CD4-positive, alpha-beta T cell treated with Interleukin-15 for 4 hours (primary cell): ENCODE measurements at places on chromosomes 6 and 20.
A peak's percentile ranks its signal among the peaks of the same experiment; 100 is the strongest.

DNA sequence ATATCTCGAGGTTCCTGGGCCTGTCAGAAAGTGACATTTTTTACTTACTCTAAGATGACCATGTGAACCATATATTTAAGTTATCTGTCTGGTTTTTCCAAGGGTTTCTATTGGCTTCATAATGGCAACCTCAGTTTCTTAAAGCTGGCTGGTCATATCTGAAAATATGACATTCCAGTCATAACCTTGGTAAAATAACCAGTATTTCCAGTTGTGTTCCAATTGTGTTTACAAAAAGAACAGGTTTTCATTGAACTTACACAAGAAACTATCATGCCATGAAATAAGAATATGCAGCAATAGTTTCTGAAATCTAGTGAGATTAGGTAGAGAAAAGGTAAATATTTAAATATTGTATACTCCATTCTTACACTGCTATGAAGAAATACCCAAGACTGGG, 61.7 kb upstream of the HMGN3 start:
- DNase-seq: no peak

DNA sequence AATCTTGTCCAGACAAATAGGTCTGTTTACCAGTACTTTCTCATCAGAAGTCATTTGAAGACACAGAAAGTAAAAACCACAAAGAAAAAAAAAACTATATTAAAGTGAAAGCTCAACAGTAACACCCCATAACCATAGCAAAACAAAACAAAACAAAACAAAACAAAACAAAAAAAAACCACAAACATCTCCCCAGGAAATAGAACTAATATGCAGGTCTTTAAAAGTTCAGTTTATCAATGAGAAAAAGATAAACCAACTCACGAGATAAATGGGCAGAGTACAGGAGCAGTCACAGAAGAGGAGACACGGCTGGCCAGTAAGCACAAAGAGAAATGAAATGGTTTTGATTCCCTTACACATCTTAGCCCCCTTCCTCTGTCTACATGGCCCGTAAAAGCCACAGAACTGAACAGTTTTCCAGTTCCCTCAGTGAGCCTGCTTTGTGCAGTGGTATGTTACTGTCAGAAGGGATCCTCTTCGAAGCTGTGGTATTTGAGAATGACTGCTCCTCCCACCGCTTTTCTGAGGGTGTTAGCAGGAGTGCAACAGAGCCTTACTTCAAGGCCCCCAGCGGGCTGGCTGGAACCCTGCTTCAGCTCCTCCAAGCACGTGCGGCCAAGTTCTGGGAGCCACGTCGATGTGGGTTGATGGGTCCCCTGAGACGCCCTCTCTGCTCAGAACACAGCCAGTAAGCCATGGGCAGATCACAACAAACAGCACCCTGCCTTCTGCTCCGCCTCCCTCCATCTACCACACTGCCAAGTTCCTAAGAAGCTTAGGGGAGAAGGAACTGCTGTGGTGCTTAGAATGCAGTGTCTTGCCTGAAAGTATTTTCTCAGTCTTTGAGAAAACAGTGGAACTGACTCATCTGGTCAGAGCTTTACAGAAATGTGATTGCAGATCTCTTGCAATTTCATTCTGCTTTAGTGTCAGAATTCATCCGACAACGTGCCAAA, 14.0 kb downstream of the UST start:
- DNase-seq: peak; percentile 42

GRCh38 chr6:160871320-160871719, 120.2 kb upstream of the MAP3K4 start:
- no peak for DNase-seq

DNA sequence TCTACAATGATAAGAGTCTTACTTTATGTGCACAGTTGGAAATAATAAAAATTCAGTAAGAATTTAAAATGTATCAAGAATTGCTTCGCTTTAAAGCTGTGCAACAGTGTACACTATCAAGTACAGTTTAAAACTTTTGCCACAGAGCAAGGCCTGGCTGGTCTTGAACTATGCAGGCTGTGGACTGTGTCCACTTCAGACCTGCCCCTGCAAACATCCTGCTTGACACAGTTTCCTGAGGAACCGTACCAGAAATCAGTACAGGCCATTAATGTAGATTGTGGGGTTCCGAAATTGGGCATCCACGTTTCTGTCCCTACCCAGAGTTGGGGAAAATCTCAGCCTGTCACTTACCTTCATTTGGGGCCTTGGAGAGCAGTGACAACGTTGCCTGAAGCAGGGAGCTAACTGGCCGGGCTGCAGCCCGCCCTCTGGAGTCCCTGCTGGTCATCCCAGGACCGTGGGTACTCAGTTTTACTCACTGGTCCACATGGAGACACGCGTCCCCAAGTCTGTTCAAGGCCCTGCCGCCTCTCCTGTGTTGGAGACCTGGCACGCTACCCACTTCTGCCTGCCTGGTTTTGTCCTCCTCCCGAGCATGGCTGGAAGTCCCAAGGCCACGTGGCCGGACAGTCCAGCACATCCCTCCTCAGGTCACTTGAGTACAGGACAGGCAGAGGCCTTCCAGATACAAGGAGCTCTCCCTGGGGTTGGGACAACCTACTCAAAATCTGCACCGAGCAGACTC, 8.4 kb downstream of the NINL start:
- no peak for DNase-seq

GRCh38 chr6:3292431-3293197, 33.9 kb downstream of the PSMG4 start:
- DNase-seq: no peak

GRCh38 chr20:57438552-57438951, 47.4 kb downstream of the RBM38 start:
- DNase-seq: no peak

DNA sequence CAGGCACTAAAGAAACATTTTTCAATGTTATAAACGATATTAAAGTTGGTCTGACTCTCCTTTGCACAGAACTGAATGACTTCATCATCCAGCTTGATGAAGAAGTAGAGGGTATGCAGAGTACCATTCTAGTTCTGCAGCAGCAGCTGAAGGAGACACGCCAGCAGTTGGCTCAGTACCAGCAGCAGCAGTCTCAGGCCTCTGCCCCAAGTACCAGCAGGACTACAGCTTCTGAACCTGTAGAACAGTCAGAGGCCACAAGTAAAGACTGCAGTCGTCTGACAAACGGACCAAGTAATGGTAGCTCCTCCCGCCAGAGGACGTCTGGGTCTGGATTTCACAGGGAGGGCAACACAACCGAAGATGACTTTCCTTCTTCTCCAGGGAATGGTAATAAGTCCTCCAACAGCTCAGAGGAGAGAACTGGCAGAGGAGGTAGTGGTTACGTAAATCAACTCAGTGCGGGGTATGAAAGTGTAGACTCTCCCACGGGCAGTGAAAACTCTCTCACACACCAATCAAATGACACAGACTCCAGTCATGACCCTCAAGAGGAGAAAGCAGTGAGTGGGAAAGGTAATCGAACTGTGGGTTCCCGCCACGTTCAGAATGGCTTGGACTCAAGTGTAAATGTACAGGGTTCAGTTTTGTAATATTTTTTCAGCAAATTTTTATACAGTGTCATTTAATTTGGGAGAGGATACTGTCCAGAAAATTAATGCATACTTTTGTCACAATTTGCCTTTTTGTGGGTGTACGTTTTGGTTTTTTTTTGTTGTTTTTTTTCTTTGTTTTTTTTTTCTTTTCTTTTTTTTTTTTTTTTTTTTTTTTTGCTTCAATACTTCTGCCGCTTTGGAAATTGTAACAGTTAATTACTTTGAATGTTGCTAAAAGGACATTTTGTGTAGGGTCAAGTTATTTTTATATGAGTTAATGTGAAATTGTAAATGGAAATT, 6.6 kb upstream of the ACAT2 start:
- no peak for DNase-seq

DNA sequence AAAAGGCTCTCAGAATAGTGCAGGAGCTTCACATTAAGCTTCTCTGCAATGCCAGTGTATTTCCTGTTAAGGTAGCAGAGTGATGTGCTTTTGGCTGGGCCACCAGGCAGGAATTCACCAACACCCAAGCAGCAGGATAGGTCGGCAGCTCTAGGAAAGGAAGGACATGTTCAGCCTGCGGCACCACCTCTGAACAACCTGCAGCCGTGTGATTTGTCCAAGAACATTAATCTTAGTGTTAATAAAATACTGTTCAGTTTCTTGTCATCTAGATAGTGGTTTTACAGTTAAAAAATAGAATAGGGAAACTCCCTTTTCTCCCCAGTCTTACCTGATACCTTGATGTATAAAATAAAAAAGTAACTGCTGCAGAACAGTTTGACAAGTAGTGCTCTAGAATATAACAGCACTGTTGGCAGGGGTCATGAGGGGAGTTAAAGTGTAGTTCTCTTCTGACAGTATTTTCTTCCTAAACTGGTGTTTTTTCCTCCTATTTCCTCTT, 18.8 kb downstream of the ZNF292 start:
- peak; percentile 19 for DNase-seq

DNA sequence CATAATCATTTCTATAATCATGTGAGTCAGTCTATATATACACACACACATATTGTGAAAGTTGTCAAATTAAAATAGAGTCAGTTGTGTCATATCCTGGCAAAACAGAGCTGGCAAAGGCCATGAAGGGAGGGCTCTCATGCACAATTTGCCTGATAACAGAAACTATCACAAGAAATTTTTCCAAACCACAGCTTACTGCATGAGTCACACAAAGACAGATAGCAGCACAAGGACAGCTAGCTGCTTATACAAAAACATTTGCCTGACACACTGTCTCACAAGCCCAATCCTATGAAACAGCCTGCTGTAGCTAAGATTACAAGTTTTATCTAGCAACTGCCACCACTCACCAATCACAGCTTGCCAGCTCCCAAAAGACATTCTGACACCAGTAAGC, 848.5 kb upstream of the MAN1A1 start:
- no peak for DNase-seq

- DNase-seq: no peak
Observed at GRCh38 chr6:127192911-127193541, 73.6 kb upstream of the RNF146 start.

GRCh38 chr6:168127384-168127868, 48.4 kb upstream of the FRMD1 start:
- no peak for DNase-seq

DNA sequence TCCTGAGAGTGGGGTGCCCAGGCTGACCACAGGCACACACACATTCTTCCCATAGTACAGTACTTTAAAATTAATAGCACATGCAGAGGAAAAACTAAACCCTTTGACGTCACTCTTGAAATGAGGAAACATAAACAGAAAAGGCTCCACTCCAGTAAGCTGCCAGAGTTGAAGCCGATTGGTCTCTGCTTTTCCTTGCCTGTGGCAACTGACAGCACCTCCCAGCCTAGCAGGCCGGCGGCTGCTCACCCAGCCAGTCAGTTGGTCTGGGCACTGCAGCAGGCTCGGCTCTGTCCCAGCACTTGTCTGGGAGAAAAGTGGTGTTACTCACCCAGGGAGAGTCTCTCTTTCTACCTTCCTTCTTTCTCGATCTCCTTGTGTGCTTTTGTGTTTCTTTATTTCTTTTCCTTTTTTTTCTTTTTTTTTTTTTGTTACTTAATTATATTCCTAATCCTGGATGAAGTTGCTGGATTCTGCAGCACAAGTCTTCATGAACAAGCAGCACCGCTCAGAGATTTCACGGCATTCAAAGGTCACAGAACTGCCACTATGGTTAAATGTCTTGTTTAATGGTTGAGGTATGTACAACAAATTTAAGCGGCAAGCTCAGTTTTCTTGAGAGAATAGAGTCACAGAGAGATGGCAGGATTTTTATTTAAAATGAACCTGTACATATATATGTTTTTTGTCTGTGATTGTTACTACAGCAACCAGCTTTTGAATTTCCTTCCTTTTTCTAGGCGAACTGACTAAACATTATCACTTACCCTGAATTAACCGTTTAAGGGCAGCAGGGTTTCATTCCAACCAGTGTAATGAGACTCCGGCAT, at the start of gene PDE7B:
PDE7B (plus strand) TSS at position 260 of the 830 bp plus-strand sequence.
- DNase-seq: peak; percentile 16

- DNase-seq: no peak
Observed at GRCh38 chr6:159982731-159983506, 14.0 kb downstream of the IGF2R start.

DNA sequence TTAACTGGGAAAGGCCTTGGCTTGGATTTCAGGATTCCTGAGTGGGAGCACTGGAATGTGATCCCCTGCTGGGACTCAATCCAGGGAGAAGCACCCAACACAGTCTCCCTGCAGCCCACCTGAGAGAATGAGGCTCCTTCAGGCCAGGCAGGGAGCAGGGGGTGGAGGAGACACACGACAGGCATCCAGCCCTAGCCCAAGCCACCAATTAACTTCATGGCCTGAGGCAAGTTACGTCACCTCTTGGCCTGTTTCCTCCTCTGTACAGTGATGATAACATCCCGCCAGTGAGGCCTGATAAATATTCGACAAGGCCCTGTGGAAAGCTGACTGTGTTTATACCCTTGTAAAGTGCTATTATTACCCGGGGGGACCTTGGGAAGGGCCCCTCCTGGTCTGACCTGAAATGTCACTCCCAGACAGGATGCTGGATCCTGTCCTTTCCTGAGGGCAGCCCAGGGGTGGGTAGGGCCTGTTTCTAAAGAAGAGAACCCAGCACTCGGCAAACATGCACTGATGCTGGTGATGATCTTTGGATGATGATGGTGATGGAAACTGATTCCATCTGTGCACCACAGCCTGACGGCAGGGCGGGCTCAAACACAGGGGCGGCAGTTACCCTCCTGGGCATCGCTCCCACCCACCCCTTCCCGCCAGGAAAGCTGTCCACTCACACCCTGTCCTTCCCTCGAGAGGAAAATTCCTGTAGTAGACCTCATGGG, 12.4 kb downstream of the FRS3 start:
- no peak for DNase-seq

GRCh38 chr6:97025088-97025487, 100.6 kb downstream of the KLHL32 start:
- no peak for DNase-seq

GRCh38 chr6:6516666-6517458, 71.7 kb upstream of the LY86 start:
- no peak for DNase-seq

DNA sequence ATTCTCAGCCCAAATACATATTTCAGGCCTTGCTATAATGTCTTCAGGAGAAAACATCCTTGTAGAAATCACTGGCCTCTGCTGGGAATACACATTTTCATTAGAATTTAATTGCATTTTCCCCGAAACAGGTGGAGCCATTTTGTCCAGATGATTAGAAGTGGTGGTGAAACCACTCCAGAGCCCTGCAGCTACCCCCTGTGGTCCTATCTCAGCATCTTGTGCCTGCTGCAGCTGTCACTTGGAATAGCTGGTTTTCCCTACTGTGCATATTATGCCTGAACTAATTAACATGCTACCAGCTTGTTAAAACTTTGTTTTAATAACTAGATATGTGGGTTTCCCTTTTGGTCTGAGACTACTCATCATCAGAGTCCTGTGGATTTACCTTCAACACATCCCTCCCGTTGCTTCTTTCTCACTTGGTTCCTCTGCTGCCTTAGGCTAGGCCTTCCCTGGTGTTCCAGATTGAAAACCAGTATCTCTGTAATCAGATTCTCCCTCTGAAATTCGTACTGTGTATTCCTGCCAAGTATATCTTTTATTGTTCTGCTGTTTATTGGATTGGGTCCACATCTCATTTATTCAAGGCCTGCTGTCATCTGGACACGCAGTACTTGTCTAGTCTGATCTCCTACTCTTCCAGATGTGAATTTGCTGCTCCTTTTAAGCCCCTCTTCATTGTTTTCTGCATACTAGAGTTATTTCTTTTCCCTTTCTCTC, 15.2 kb downstream of the DNAH8 start:
- no peak for DNase-seq
